ENCODE measurements at places on chromosomes 1 and 21. TPM values are rescaled to one million over a fixed set of nuclear protein-coding genes. Genes with fewer than 3 reads are reported as not detected.
A peak's percentile ranks its signal among the peaks of the same experiment; 100 is the strongest.

GRCh38 chr21:46554431-46555224 is 50.3 kb downstream of the S100B start:
- DNase-seq, result no peak

DNA sequence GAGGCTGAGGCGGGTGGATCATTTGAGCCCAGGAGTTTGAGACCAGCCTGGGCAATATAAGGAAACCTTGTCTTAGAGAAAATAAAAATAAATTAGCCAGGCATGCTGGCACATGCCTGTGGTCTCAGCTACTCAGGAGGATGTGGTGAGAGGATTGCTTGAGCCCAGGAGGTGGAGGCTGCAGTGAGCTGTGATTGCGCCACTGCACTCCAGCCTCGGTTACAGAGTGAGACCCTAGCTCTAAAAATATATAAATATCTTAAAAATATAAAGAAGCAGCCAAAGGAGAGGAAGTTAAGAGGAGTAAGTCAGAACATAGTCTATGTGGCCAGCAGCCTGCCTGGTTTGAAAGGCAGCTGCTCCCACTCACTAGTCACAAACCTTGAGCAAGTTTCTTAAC is 4.5 kb upstream of the IL10RB start:
- DNase-seq, result peak; percentile 47

DNA sequence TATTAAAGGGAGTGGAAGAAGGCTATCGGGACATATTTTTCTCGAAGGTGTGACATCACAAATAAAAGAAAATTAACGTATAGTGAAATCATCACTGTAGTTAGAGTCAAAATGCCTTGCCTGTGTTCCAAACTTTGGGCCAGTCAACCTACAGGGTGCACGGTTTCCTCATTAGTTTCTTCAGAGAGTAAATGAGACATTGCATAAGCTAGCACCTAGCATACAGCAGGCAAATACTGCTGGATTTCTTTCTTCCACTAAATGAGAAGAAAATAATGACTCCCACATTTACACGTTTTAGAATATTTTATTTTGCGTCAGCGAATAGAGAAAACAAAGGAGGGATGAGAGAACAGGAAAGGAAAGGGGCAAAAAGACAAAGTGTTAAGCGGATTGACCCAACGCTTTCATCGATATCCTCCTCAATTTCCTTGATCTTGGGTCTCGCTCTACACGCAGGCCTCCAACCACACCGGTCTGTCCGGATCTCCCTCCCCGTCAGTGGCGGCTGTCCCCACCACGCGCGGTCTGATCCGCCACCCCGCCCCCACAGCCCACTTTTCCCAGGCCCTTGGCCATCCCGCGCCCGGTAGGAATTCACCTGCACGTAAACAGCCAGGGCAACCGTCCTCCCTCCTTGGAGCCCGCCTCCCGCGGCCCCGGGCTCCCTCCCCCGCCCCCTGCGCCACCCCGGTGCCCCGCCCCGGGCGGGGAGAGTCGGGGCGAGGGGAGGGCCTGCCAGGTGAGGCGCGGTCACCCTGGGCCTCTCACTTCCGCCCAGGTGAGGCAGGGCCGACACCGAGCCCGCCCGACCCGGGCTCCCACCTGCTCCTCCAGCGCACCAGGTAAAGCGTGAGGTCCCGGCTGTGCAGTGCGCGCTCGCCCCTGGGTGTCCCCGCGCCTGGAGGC is at the start of gene PATJ:
Gene PATJ (plus strand): TSS at position 770 of the 909 bp plus-strand sequence. CDS start 20,413 bp downstream, outside the sequence.
- peak; percentile 74 for DNase-seq

DNA sequence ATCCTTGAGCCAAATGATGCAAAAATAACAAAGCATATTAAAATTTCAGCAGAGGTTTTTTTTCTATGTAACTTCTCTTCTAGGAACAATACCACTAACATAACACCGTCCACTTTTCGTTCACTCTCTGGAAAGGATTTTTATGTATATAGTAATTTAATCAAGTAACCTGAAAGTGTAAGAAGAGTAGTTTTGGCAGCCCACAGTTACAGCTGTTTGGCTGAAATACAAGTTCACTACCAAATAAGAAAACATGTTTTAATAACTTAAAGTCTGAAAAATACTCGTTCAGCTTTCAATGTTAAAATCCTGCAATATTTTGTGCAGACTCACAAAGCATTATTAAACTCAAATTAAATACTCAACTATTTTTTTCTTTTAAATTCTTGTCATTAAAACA is 896.8 kb upstream of the ADGRL4 start:
- no peak for DNase-seq

GRCh38 chr1:24925082-24925779 is 4.8 kb downstream of the RUNX3 start:
- no peak for DNase-seq

GRCh38 chr1:115021145-115021544 is 8.5 kb upstream of the TSHB start:
- no peak for DNase-seq

GRCh38 chr1:77817368-77818209 is 38.1 kb downstream of the MIGA1 start:
- no peak for DNase-seq

DNA sequence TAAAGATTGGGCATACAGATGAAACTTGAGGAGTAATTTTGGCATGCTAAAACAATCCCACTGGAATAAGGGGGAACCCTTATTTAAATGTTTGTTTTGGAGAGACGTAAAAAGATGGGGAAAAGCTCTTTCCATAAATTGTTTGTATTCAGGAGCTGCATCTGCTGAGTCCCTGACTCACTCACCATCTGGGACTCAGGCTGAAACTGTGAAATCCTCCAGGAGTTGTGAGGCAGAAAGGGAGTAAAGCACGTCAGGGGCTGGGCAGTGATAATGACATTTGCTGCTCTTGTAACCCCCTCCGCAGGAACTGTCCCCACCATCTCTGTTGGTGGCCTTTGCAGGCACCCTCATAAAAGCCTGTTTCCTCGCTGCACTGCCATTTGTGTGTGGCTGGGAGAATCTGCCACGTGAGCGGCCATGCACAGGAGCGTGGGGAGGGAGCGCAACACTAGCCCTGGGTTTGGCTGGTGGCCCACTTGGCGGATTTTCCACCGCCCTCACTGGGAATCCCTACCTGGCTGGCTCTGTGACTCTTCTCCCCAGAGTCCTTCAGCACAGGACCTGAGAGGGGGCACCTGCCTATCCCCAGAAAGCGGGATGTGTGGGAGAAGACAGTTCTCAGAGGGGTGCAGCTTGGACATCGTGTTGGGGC is 45.3 kb downstream of the ZSCAN20 start:
- DNase-seq, result no peak

GRCh38 chr21:40602080-40602479 is 244.9 kb downstream of the DSCAM start:
- DNase-seq, result no peak

GRCh38 chr21:45512626-45513002 is 29.6 kb downstream of the SLC19A1 start:
- peak; percentile 16 for DNase-seq

GRCh38 chr21:15741510-15741909 is 11.7 kb downstream of the USP25 start:
- DNase-seq, result no peak

- no peak for DNase-seq
These were observed 119.1 kb downstream of the USP25 start for GRCh38 chr21:15848634-15849560.

DNA sequence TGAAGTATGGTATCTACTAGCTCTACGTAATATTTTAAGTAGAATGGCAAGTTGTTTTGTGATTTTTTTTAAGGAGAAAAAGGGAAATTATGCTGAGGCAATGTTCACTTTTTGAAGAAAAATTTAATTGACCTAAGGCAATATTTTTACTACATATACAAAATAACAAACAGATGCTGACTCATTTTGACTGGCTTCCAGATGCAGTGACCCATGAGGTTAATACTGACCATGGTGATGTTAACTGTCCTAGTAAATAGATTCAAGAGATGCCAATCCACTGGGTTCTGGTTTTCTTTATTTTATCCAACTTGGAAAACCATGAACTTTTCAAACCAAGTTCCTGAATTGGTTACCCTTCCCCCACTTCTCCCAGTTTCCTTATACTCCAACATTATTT is 154.9 kb downstream of the CRB1 start:
- no peak for DNase-seq

DNA sequence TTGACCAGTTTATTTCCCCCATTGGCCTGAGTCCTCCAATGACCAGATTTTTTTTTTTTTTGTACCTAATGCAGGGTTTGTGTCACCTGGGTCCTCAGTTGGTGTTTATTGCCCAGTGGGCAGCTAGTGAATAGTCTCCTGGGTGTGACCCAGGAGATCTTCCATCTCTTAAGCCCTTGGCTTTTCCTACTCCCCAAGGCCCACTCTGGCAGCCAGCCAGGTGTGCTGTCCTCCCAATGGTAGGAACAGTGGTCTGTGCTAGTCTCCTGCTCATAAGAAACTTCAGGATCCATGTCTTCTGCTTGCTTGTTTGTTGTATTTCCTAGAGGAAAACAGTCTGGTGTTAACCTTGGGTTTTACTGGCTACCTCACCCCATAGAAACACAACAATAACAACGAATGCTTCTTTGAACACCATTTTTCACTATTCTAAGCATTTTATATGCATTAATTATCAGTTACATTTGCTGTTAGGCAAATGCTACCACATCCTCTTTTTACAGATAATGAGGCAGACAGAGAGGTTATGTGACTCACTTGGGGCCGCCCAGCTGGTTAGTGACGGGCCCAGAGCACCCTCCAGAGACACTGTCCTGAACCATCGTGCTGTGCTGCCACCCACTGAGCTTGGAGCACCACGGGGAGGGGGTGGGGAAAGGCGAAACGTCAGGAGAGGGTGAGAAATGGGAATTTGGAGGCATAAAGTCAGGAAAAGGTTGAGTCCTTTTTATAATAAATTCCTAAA is 107.5 kb downstream of the HIVEP3 start:
- DNase-seq, result no peak

DNA sequence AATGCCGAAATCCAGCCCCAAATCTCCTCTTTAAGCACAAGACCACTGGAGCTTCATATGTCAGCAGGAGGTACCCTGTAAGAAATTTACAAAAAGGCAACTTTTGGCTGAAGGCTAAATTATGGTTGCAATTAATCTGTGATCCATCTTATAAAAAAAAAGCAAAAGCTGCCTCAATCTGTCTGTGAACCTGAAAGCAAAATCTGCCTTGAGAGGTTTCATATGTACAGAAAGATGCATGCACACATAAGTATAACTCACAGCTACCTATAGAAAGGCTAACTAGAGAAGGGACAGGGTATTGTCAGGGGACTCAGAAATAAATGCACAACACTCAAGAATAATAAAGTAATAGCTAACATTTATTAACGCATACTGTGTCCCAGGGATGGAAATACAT is 964.2 kb upstream of the ADGRL2 start:
- no peak for DNase-seq

- no peak for DNase-seq
These were observed 44.5 kb downstream of the TRIM33 start for GRCh38 chr1:114466334-114467014.

DNA sequence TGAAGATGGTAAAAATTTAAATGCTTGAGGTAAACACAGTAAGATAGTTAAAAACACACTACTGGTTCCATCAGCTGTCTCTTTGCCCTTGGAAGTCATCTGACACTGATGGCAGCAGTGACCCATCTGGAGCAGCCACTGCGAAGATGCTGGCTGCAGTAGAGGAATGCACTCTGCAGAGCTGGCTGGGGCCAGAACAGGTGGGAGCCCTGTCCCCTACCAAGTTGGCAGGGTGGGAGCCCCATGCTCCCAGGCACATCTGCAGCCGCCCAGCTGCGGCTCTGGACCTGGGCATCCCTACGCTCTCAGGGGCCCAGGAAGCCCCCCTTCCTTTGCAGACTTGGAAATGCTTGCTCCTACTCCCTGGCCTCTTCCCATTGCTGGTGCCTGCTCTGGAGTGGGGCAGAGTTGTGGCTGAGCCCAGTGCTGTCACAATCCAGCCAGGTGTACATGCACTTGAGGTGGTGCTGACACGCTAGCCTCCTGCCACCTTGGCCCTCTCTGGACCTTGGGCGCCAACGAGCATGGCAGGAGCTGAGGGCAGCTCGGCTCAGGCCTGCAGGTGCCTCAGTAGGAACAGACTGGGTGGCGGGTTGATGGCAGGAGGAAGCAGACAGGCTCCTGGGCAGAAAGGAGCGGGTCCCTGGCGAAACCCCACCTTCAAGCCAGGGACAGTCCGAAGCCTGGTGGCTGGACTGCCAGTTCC is 227.0 kb downstream of the FGGY start:
- no peak for DNase-seq

- DNase-seq, result no peak
These were observed 1.9 kb downstream of the SLC6A9 start for GRCh38 chr1:44029260-44029910.

- peak; percentile 88 for DNase-seq
These were observed 8.7 kb downstream of the PLEKHA6 start for GRCh38 chr1:204350857-204351573.

- no peak for DNase-seq
These were observed 75.7 kb upstream of the PKN2 start for GRCh38 chr1:88608139-88608943.

DNA sequence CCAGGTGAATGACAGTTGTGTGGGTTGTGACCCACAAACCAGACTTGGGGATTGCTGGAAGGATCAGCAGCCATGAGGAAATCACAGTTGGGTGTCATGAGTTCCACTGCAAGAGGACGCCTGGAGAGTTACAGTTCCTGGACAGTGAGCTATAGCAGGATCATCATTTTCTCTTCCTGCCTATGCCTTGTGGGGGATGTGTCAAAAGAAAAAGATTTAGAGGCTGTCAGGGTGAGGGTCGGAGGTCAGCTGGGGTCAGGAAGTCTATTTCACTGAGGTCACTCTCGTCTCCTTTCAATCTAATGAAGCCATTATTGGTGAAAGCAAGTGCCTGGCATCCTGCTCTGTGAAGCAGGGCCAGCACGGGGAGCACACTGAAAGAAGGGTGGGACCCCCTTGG is 7.0 kb upstream of the LIN28A start:
- DNase-seq, result no peak

DNA sequence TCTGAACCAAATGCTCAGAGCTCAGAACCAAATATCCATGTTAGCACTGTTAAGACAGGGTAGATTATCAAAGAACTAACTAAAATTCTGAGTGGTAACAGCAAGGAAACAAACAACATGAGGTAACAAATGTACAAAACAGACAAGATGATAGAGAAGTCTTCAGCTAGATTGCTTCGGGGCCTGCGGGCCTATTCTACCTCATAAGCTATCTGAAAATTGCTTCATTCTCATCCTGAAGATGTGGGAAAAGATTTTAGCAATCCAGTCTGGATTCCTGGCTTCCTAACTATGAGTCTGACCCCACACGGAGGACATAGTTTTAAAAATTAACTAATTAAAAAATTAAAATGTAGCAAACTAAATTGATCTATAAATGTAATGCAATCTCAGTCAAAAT is 9.2 kb upstream of the QSOX1 start:
- DNase-seq, result no peak

DNA sequence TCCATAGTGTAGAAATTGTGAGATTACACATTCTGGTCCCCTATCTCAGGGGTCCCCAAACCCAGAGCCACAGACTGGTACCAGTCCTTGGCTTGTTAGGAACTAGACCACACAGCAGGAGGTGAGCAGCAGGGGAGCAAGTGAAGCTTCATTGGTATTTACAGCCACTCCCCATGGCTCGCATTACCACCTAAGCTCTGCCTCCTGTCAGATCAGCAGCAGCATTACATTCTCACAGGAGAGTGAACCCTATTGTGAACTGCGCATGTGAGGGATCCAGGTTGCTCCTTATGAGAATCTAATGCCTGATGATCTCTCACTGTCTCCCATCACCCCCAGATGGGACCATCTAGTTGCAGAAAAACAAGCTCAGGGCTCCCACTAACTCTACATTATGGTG is 229.7 kb upstream of the IRF2BP2 start:
- DNase-seq, result no peak

The CD53 gene
- total RNA-seq, result 13.2 TPM

The TMEM51 gene
- 4.9 TPM for total RNA-seq

The C1orf226 gene
- 5.8 TPM for total RNA-seq

The GJA5 gene
- 4.7 TPM for total RNA-seq
